ENCODE measurements at places on chromosomes 4 and X. TPM values are rescaled to one million over a fixed set of nuclear protein-coding genes. Genes with fewer than 3 reads are reported as not detected.

The GYG2 gene
- total RNA-seq = 2.7 TPM

The PPP2R3B gene
- total RNA-seq = 13.0 TPM

The ARMCX1 gene
- total RNA-seq = 45.4 TPM

The NXF2 gene
- total RNA-seq = not detected

The WWC2 gene
- total RNA-seq = 22.8 TPM

The DRD5 gene
- not detected for total RNA-seq

The RPGR gene
- 5.9 TPM for total RNA-seq

The CCNA2 gene
- total RNA-seq = 97.6 TPM

The GAGE12E gene
- not detected for total RNA-seq

The ALAS2 gene
- total RNA-seq = not detected

The SPARCL1 gene
- 0.56 TPM for total RNA-seq

The GPRASP2 gene
- 29.3 TPM for total RNA-seq

The TMPRSS11A gene
- total RNA-seq = not detected

The NKX6-1 gene
- total RNA-seq = not detected

The GAB3 gene
- 7.3 TPM for total RNA-seq

The MAOB gene
- 0.56 TPM for total RNA-seq

The POF1B gene
- total RNA-seq = under 0.01 TPM

The NSG1 gene
- total RNA-seq = 10.4 TPM

The PABPC5 gene
- total RNA-seq = 2.5 TPM

The NLGN4X gene
- under 0.01 TPM for total RNA-seq

The HERC5 gene
- total RNA-seq = 5.1 TPM

The PPEF1 gene
- total RNA-seq = not detected

The HPGD gene
- 0.28 TPM for total RNA-seq

The NR0B1 gene
- total RNA-seq = not detected

The ERAS gene
- total RNA-seq = not detected

The HSFX1 gene
- total RNA-seq = 0.85 TPM

The C4orf50 gene
- under 0.01 TPM for total RNA-seq

The MAGEE2 gene
- total RNA-seq = not detected

The MAGEC3 gene
- not detected for total RNA-seq

The P2RY8 gene
- not detected for total RNA-seq

The ARHGAP6 gene
- total RNA-seq = 4.4 TPM

The PRR32 gene
- not detected for total RNA-seq

The SMIM10 gene
- 5.4 TPM for total RNA-seq

The EREG gene
- 6.1 TPM for total RNA-seq

The CPZ gene
- 1.5 TPM for total RNA-seq

The CHIC1 gene
- total RNA-seq = 13.0 TPM

The GPRASP1 gene
- total RNA-seq = 7.3 TPM

The TRO gene
- 10.2 TPM for total RNA-seq

The DCAF4L1 gene
- total RNA-seq = 0.19 TPM

The RADX gene
- total RNA-seq = 2.5 TPM

The BMP3 gene
- total RNA-seq = under 0.01 TPM

The PRDM8 gene
- 8.8 TPM for total RNA-seq

The CDS1 gene
- under 0.01 TPM for total RNA-seq

The LRIT3 gene
- total RNA-seq = not detected

The SPANXN2 gene
- not detected for total RNA-seq

The CRMP1 gene
- total RNA-seq = not detected

The PAGE4 gene
- total RNA-seq = not detected

The USP51 gene
- 1.2 TPM for total RNA-seq

The TMSB15C gene
- total RNA-seq = 3.1 TPM

The ERCC6L gene
- total RNA-seq = 11.3 TPM

The CCNB3 gene
- total RNA-seq = 0.58 TPM

The MED12 gene
- total RNA-seq = 12.8 TPM

The TNMD gene
- not detected for total RNA-seq

The SHOX gene
- total RNA-seq = not detected

The POLN gene
- total RNA-seq = 6.2 TPM

The EGFL6 gene
- not detected for total RNA-seq

The ETDA gene
- total RNA-seq = not detected

The CXCR3 gene
- total RNA-seq = not detected

The TRAM1L1 gene
- 3.3 TPM for total RNA-seq

Measured in regular cardiac myocyte (primary cell).